ENCODE measurements at places on chromosomes 6 and 20. TPM values are rescaled to one million over a fixed set of nuclear protein-coding genes. Genes with fewer than 3 reads are reported as not detected.

DNA sequence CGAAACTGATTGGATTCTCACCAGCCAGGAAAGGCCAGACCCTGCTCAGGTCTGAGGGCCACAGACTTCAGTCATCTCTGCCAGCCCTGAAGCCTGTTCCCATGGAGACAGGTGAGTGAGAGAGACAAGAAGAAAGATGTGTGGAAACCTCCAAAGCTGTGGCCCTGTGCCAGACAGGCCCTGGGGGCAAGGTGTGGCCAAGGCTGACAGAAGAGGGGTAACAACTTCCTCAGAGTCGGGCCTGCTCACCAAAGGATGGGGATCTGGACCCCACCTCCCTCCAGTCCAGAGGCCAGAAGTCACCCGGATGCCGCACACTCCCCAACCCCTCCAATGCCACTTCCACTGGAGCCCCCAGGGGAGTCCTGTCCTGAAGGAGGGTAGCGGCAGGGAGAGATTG lies 73.6 kb downstream of the MDGA1 start:
- H3K36me3 ChIP-seq, result no peaks in the 10 kb centered on the region
- no peak for DNase-seq
- H3K27ac ChIP-seq, result no peak overlapping the region
- no peak overlapping the region for H3K4me3 ChIP-seq
- H3K4me1 ChIP-seq, result peaks cover 35% of the 10 kb centered on the region
- peaks cover 8% of the 10 kb centered on the region for H3K27me3 ChIP-seq

GRCh38 chr6:87922947-87923330 lies 124.7 kb upstream of the SPACA1 start:
- H3K27ac ChIP-seq, result no peak overlapping the region
- no peaks in the 10 kb centered on the region for H3K36me3 ChIP-seq
- H3K27me3 ChIP-seq, result peaks cover 5% of the 10 kb centered on the region
- no peak overlapping the region for H3K4me3 ChIP-seq
- H3K4me1 ChIP-seq, result peaks cover 3% of the 10 kb centered on the region

- no peaks in the 10 kb centered on the region for H3K36me3 ChIP-seq
- no peak overlapping the region for H3K4me3 ChIP-seq
- H3K27ac ChIP-seq, result no peak overlapping the region
Measured at GRCh38 chr20:6651016-6651415, 116.5 kb upstream of the BMP2 start.

- H3K27me3 ChIP-seq, result peaks cover 9% of the 10 kb centered on the region
- H3K4me1 ChIP-seq, result no peaks in the 10 kb centered on the region
- no peak for DNase-seq
- H3K4me3 ChIP-seq, result no peak overlapping the region
Measured at GRCh38 chr20:1242530-1242929, 16.7 kb downstream of the RAD21L1 start.

DNA sequence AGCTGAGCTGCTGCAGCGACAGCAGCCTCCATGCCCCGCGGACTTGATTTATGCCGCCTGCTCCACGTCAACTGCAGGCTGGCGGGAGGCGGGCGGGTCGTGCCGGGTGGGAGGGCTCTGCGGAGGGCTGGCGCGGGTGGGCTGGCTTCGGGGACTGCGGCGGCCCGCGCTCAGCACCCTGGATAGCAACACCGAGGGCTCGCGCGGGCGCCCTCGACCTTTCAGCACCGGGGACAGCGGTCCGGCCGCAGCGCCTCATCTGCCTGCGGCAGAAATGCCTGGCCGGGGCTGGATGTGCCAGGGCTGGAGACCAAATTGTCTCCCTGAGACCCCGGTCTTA lies 792 bp downstream of the SNAP25 start:
- no peak overlapping the region for H3K27ac ChIP-seq
- peaks cover 45% of the 10 kb centered on the region for H3K27me3 ChIP-seq
- H3K36me3 ChIP-seq, result no peaks in the 10 kb centered on the region

DNA sequence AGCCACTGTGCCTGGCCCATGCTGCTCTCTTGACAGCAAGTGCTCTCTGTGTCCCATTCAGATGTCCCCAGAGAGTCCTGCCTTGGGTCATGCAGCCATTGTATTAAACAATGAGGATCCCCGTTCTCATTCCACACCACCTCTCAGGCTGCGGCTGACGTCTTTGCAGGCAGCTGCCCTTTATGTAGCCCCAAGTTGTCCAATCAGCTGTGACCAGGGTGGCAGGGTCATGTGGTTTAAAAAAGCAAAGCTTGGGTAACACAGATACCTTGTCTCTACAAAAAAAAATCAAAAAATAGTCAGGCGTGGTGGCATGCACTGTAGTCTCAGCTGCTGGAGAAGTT lies 13.2 kb downstream of the GCNT2 start:
- peaks cover 30% of the 10 kb centered on the region for H3K4me1 ChIP-seq
- H3K36me3 ChIP-seq, result no peaks in the 10 kb centered on the region
- DNase-seq, result no peak
- H3K27ac ChIP-seq, result no peak overlapping the region

DNA sequence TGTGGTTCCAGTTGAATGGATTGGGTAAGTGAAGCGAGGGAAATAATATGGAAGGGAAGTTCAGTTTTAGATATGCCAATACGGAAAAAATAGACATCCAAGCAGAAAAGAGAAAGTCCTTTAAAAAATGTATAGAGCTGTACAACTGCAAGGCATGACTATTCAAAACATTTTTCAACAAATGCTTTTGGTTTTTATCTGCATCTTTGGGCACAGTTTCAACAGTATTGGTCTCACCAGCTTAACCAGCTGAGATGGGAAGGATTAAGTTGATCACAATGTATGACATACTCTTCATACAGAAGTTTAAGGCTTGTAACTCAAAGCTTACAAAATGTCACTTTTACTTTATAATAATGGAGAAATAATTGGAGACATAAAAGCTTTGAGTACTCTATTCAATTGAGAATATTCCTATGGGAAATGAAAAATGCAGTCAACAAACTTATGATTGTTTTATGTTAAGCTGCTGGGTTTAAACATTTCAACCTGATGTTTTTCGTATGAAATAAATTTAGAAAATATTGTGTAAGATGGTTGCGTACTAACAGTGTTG lies 16.3 kb upstream of the UTRN start:
- no peak for DNase-seq
- no peak overlapping the region for H3K4me3 ChIP-seq
- no peaks in the 10 kb centered on the region for H3K4me1 ChIP-seq
- H3K27ac ChIP-seq, result no peak overlapping the region
- no peaks in the 10 kb centered on the region for H3K27me3 ChIP-seq

GRCh38 chr6:166924531-166924930 lies 31.8 kb downstream of the RNASET2 start:
- DNase-seq, result no peak
- no peaks in the 10 kb centered on the region for H3K27me3 ChIP-seq
- peaks cover 11% of the 10 kb centered on the region for H3K36me3 ChIP-seq
- H3K27ac ChIP-seq, result no peak overlapping the region
- H3K4me1 ChIP-seq, result no peaks in the 10 kb centered on the region
- H3K4me3 ChIP-seq, result no peak overlapping the region

DNA sequence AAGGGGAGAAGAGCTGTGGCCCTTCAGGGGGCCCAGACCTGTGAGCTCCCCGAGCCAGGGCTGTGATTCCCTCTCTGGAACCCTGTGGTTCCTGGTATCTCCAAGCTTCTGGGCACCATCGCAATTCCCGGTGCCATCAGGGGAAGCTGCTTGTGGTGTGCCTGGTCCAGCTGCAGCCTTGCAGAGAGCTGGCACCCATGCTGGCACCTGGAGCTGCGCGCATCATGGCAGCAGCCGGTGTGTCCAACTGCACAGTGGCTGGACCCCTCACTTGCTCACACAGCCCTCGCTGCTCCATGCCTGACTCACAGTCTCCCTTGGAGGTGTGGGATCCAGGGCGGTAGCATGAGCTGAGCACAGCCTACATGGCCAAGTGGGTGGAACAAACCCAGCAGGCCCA lies 56.7 kb downstream of the IYD start:
- H3K4me3 ChIP-seq, result no peak overlapping the region
- H3K36me3 ChIP-seq, result no peaks in the 10 kb centered on the region
- no peaks in the 10 kb centered on the region for H3K4me1 ChIP-seq
- no peak overlapping the region for H3K27ac ChIP-seq

DNA sequence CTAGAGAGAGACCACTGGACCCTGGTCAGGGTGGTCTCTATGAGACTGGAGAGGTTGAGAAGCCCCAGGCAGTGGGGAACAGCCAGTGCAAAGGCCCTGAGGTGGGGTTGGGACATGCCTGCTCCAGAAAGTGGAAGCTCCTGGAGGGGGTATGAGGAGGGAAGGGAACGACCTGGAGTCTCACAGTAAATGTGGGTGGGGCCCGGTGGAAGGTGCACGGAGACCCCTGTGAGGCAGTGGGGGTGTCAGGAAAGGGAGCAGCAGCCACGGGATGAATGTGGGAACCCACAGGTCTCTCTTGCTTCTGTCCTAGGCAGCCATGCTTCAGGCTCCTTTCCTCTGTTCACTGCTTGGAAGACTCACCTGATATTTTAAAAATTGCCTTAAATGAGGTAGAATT lies 1.3 kb upstream of the CST1 start:
- no peaks in the 10 kb centered on the region for H3K36me3 ChIP-seq
- H3K27me3 ChIP-seq, result peaks cover 2% of the 10 kb centered on the region
- H3K4me1 ChIP-seq, result no peaks in the 10 kb centered on the region
- H3K4me3 ChIP-seq, result no peak overlapping the region
- H3K27ac ChIP-seq, result no peak overlapping the region
- DNase-seq, result no peak

- peak within 1 kb of the TSS; percentile 71 for H3K4me3 ChIP-seq
- peaks cover 46% of the 10 kb centered on the region for H3K27me3 ChIP-seq
- DNase-seq, result peak; percentile 33
- no peak within 1 kb of the TSS for H3K27ac ChIP-seq
- H3K36me3 ChIP-seq, result no peaks in the 10 kb centered on the region
Measured at GRCh38 chr6:124961777-124962638, at the start of gene RNF217. Gene RNF217 (plus strand): TSS chr6:124962437. CDS start chr6:124962545, 108 bp downstream.

DNA sequence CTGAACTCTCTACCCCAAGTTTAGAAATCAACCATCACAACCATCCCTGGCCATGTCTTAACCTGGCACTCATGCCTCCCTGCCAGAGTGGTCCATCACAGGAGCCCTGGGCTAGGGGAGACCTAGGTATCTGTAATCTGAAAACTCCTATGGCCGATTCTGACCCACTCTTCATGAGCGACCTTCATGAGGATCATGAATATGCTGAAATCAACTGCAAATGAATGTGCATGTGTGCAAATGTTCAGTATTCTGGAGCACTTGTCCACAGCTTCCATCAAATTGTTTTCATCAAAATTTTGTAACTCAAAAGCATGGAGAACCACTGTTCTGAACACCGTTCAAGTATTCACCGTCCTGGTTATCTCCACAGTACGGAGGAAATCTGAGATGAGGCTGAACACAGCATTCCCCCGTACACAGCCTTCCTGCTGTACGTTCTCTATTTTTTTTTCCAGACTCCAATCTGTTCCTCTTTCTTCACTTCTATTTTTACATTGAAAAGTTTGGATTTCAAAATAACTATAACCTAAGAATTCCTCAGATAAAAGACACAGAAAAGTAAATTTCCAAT lies 17.7 kb downstream of the METTL24 start:
- H3K4me1 ChIP-seq, result no peaks in the 10 kb centered on the region
- no peak overlapping the region for H3K4me3 ChIP-seq
- no peaks in the 10 kb centered on the region for H3K36me3 ChIP-seq
- H3K27me3 ChIP-seq, result peaks cover 6% of the 10 kb centered on the region
- H3K27ac ChIP-seq, result no peak overlapping the region
- DNase-seq, result no peak

GRCh38 chr6:167116109-167116837 lies 6.6 kb upstream of the CCR6 start:
- peak overlapping the region; percentile 27 for H3K4me3 ChIP-seq
- H3K27me3 ChIP-seq, result no peaks in the 10 kb centered on the region
- peaks cover 90% of the 10 kb centered on the region for H3K4me1 ChIP-seq
- H3K27ac ChIP-seq, result peak overlapping the region; percentile 43

- H3K36me3 ChIP-seq, result no peaks in the 10 kb centered on the region
- H3K4me1 ChIP-seq, result peaks cover 7% of the 10 kb centered on the region
- H3K4me3 ChIP-seq, result no peak overlapping the region
- no peak for DNase-seq
- peaks cover 6% of the 10 kb centered on the region for H3K27me3 ChIP-seq
- no peak overlapping the region for H3K27ac ChIP-seq
Measured at GRCh38 chr6:34158876-34159275, 13.0 kb upstream of the GRM4 start.

NCOA5 gene
- total RNA-seq, result 13.1 TPM

FLRT3 gene
- not detected for total RNA-seq

PCED1A gene
- total RNA-seq, result 40.0 TPM

DEFB116 gene
- not detected for total RNA-seq

TSPO2 gene
- total RNA-seq, result not detected

TPX2 gene
- 149 TPM for total RNA-seq

NR2E1 gene
- total RNA-seq, result not detected

PPIL6 gene
- total RNA-seq, result 0.43 TPM

SIRPD gene
- total RNA-seq, result not detected

HSD17B8 gene
- total RNA-seq, result 36.1 TPM

NOX3 gene
- total RNA-seq, result not detected

OPRM1 gene
- not detected for total RNA-seq

SCRT2 gene
- total RNA-seq, result not detected

C4A gene
- total RNA-seq, result 4.8 TPM

Measured in activated CD4-positive, alpha-beta memory T cell treated with anti-CD3 and anti-CD28 coated beads for 36 hours (primary cell).